ENCODE measurements at places on chromosomes 13 and 19. TPM values are rescaled to one million over a fixed set of nuclear protein-coding genes. Genes with fewer than 3 reads are reported as not detected.

DNA sequence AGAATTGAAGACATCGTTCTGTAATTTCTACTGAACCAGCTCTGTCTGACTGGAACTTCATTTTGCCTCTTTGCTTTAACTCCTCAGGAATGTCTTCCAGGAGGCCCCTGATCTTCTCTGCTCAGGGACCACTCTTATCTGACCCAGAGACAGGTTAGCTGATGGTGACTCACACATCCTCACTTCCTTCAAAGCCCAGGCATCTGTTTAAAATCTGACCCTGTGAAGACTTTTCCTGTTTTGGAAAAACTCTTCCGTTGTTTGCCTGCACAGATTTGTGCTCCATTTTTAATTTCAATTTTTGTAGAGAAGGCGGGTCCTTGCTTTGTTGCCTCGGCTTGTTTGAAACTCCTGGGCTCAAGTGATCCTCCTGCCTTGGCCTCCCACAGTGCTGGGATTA, 1.6 kb downstream of the ARL11 start:
- H3K27ac ChIP-seq, result no peak overlapping the region
- H3K27me3 ChIP-seq, result no peaks in the 10 kb centered on the region
- no peaks in the 10 kb centered on the region for H3K36me3 ChIP-seq

DNA sequence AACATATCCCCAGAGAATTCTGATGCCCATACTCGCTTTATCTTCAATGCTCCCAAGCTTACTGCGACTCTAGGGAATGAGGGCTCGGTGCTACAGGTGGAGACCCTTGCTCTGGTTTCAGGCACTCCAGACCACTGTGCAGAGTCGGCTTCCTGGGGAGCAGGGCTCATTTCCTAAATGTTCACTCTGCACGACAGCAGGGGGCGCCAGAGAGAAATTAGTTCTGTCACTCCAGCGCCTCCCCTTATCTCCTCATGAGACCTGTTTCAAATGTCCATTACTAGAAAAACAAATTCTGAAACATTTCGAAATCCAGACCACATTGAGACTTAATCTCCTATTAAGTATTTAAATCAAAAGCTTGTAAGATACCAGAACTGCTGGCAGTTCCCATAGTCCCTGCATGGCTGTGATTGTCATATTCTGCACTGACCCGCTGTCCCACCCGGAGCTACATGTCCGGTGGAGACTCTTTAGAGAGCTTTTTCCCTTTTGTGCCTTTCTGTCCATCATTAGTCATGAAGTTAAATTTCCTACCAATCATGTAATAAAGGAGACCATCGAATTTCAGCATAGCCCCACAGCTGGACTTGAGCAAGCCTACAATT, 22.4 kb downstream of the EPSTI1 start:
- peaks cover 23% of the 10 kb centered on the region for H3K4me1 ChIP-seq
- H3K36me3 ChIP-seq, result peaks cover 44% of the 10 kb centered on the region
- no peaks in the 10 kb centered on the region for H3K27me3 ChIP-seq
- DNase-seq, result peak; percentile 63
- H3K27ac ChIP-seq, result no peak overlapping the region

DNA sequence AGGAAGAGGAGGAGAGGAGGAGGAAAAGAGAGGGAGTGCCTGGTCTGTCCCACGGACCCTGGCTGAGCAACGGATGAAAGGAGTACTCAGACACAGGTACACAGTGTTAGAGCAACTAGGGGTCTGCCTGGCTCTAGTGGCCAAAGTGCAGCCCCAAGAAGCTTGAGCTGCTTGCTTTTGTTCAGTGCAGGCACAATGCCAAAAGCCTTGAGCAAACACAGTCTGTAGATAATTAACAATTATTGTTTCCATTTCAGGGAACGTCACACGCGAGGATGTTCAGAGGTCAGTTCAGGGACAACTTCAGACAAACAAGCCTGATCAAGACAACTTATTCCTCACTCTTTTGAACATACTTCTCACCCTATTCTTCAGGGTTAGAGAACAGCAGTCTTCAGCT, 32.2 kb upstream of the ZNF726 start:
- H3K36me3 ChIP-seq, result no peaks in the 10 kb centered on the region
- H3K4me1 ChIP-seq, result no peaks in the 10 kb centered on the region
- DNase-seq, result no peak
- no peak overlapping the region for H3K27ac ChIP-seq
- H3K4me3 ChIP-seq, result no peak overlapping the region
- no peaks in the 10 kb centered on the region for H3K27me3 ChIP-seq

- DNase-seq, result no peak
- no peak overlapping the region for H3K4me3 ChIP-seq
- no peak overlapping the region for H3K27ac ChIP-seq
- H3K4me1 ChIP-seq, result peaks cover 6% of the 10 kb centered on the region
Observed at GRCh38 chr19:49613374-49613773, 22.4 kb downstream of the PRR12 start.

- H3K27ac ChIP-seq, result no peak overlapping the region
- DNase-seq, result no peak
- H3K4me1 ChIP-seq, result no peaks in the 10 kb centered on the region
Observed at GRCh38 chr13:35771898-35772297, 295.4 kb upstream of the MAB21L1 start.

GRCh38 chr13:61975001-61975400, 559.4 kb upstream of the PCDH20 start:
- no peak overlapping the region for H3K4me3 ChIP-seq
- DNase-seq, result no peak
- no peak overlapping the region for H3K27ac ChIP-seq

DNA sequence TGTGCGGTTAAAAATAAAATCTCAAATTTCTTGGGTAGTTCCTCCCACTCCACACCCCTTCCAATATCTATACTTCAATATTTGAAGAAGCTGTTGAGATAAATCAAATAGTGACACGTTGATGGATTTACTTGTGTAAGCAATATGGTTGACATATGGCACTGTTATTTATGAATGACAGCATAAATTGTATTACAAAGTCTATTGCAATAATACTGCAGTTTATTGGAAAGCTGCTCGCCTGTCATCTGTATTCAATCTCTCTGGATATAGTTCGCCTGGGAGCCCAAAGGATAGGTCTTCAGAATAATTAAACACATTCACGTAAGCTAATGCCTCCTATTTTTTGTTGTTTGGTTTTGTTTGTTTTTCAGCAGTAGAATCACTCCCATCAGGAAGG, 5.0 kb upstream of the ZIC5 start:
- no peak overlapping the region for H3K4me3 ChIP-seq
- peaks cover 76% of the 10 kb centered on the region for H3K27me3 ChIP-seq
- no peak overlapping the region for H3K27ac ChIP-seq
- H3K4me1 ChIP-seq, result peaks cover 2% of the 10 kb centered on the region
- DNase-seq, result no peak

- no peaks in the 10 kb centered on the region for H3K27me3 ChIP-seq
- no peak for DNase-seq
- peaks cover 55% of the 10 kb centered on the region for H3K36me3 ChIP-seq
- no peaks in the 10 kb centered on the region for H3K4me1 ChIP-seq
Observed at GRCh38 chr13:112855859-112856258, 113.2 kb upstream of the MCF2L start.

DNA sequence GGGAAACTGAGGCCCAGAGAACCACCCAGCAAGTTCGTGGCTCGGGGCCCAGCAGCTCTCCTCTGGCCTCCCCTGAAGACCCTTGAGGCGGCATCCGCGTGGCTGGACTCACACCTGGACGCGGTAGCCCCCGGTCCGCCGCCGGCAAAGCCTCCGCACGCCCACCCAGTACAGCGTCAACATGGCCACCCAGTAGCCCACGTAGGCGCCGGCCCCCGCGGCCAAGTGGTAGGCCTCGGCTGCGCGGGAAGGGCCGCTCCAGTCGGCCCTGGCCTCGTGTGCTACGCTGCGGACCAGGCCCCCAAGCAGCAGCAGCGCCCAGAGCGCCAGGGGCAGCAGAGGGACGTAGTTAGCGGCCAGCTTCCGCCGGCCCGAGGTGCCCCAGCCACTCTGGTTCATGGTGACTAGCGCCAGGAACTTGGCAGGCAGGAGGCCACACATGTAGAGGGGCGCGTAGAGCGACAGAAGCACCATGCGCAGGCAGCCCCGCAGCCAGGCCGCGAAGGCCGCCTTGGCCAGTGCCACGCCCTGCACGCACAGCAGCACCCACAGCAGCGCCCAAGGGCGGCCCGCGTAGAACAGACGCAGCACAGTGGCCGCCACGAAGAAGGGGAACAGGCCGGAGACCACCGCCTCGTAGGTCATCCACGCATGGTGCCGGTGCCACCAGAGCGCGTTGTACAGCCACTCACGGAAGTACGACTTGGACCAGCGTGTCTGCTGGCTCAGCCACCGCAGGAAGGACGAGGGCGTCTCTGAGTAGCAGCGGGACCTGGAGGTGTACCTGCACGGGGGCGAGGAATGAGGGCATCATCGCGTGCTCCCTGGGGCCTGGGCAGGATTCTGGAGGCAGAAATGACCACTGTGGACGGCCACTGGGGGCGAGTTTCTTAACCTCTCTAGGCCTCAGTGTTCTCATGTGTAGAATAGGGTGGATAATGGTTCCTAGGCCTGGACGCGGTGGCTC, 10.2 kb downstream of the HAS1 start:
- DNase-seq, result no peak
- peaks cover 12% of the 10 kb centered on the region for H3K27me3 ChIP-seq
- no peak overlapping the region for H3K27ac ChIP-seq
- peaks cover under 1% of the 10 kb centered on the region for H3K36me3 ChIP-seq

GRCh38 chr13:80586356-80586755, 245.4 kb upstream of the SPRY2 start:
- H3K36me3 ChIP-seq, result no peaks in the 10 kb centered on the region
- no peak overlapping the region for H3K4me3 ChIP-seq
- H3K27me3 ChIP-seq, result no peaks in the 10 kb centered on the region
- H3K27ac ChIP-seq, result no peak overlapping the region
- DNase-seq, result no peak
- no peaks in the 10 kb centered on the region for H3K4me1 ChIP-seq

- H3K27ac ChIP-seq, result peak overlapping the region; percentile 79
- H3K4me3 ChIP-seq, result peak overlapping the region; percentile 94
- peaks cover 18% of the 10 kb centered on the region for H3K4me1 ChIP-seq
- DNase-seq, result no peak
- H3K27me3 ChIP-seq, result no peaks in the 10 kb centered on the region
- peaks cover 14% of the 10 kb centered on the region for H3K36me3 ChIP-seq
Observed at GRCh38 chr19:7533281-7533885, 2.1 kb upstream of the PNPLA6 start.

DNA sequence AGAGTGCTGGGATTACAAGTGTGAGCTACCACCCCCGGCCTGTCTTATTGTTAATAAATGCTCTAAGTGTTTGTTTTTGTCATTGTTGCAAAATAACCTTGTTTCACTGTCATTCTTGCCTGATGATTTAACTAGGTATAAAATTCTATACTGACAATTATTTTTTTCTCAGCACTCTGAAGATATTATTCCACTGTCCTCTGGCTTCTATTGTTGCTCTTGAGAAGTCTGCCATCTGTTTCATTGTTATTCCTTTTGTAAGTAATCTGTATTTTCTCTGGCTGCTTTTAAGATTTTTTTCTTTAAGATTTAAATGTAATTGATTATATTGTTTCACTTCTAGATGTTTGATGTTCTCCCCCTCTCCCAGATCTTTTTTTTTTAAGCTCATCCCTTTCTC, 17.6 kb downstream of the ZNF420 start:
- no peak for DNase-seq
- H3K4me3 ChIP-seq, result no peak overlapping the region
- H3K36me3 ChIP-seq, result peaks cover 91% of the 10 kb centered on the region
- no peaks in the 10 kb centered on the region for H3K27me3 ChIP-seq
- H3K4me1 ChIP-seq, result no peaks in the 10 kb centered on the region

DNA sequence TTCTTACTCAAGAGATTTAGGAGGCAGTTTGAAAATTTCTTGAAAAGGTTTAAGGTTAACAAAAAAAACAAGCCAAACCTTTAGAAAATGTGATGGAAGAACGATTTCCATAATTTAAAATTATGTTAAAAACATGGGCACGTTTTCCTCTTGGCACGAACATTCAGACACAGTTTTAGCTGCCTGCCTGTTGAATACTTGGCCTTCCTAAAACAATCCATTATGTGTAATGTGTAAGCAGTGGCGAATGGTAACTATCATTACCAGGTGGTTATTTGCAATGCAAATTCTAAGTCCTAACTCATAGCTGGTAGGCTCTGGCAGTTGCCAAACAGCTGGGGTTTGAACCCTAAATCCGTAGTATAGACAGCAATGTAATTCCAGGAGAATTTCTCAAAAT, 1425.7 kb upstream of the SLC10A2 start:
- no peak overlapping the region for H3K27ac ChIP-seq
- H3K36me3 ChIP-seq, result no peaks in the 10 kb centered on the region
- no peaks in the 10 kb centered on the region for H3K4me1 ChIP-seq
- H3K4me3 ChIP-seq, result no peak overlapping the region
- no peak for DNase-seq

DNA sequence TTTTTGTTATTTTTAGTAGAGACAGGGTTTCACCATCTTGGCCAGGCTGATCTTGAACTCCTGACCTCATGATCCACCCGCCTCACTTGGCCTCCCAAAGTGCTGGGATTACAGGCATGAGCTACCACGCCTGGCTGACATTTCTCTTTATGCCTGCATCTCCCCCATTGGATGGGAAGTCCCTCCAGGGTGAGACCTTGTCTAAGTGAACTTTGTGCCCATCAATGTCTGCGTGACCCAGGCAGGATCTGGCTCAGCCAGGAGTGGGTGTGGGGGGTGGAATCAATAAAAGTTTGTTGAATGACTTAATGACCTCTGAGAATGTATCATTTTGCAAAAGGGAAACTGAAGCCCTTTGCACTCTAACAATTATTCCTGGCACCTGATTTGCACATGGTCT, 1.8 kb upstream of the ARRDC5 start:
- no peak overlapping the region for H3K4me3 ChIP-seq
- H3K36me3 ChIP-seq, result no peaks in the 10 kb centered on the region
- H3K27ac ChIP-seq, result no peak overlapping the region
- peaks cover 1% of the 10 kb centered on the region for H3K4me1 ChIP-seq

DNA sequence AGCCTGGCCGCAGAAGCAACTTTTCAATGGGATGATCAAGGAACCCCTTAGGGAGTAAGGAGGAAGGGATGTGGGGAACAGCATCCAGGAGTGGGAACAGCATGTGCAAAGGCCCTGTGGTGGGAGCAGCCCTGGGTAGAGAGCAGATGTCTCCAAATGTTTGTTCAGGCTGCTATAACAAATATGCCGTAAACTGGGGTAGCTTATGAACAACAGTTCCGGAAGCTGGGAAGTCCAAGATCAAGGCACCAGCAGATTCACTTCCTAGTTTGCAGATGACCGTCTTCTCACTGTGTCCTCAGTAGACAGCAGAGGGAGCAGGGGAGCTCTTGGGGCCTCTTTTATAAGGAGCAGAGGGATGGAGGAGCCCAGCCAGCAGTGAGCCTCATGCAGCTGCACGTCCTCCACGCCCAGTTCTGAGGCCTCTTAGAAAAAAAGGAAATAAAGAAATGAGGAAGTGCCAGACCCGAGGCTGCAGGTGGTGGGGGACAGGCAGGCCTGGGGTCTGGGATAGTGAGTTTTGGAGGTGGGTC, 4.2 kb upstream of the LRRC25 start:
- no peaks in the 10 kb centered on the region for H3K36me3 ChIP-seq
- DNase-seq, result no peak
- no peak overlapping the region for H3K27ac ChIP-seq
- no peak overlapping the region for H3K4me3 ChIP-seq

The CFAP97D2 gene
- total RNA-seq, result not detected

The ZNF285 gene
- not detected for total RNA-seq

The INSL3 gene
- total RNA-seq, result 6.9 TPM

The NLRP7 gene
- not detected for total RNA-seq

The TUBB4A gene
- total RNA-seq, result 7.9 TPM

The CEACAM1 gene
- total RNA-seq, result 7.1 TPM

The MAG gene
- total RNA-seq, result 0.37 TPM

The DNAJB1 gene
- total RNA-seq, result 113 TPM

Measured in activated T-helper 2 cell treated with anti-CD3 and anti-CD28 coated beads, Interferon-gamma antibody, Interleukin-2, Interleukin-4, amounts not matched to agents 10 μg/mL and 5 μg/mL and 100 μg/mL, durations not matched to agents 14 hours and 24 hours and 36 hours (primary cell).